Brain pericyte (primary cell): ENCODE measurements at places on chromosomes 6 and 20.

GRCh38 chr20:3238616-3239025 is 369 bp downstream of the SLC4A11 start:
- no peak for DNase-seq

DNA sequence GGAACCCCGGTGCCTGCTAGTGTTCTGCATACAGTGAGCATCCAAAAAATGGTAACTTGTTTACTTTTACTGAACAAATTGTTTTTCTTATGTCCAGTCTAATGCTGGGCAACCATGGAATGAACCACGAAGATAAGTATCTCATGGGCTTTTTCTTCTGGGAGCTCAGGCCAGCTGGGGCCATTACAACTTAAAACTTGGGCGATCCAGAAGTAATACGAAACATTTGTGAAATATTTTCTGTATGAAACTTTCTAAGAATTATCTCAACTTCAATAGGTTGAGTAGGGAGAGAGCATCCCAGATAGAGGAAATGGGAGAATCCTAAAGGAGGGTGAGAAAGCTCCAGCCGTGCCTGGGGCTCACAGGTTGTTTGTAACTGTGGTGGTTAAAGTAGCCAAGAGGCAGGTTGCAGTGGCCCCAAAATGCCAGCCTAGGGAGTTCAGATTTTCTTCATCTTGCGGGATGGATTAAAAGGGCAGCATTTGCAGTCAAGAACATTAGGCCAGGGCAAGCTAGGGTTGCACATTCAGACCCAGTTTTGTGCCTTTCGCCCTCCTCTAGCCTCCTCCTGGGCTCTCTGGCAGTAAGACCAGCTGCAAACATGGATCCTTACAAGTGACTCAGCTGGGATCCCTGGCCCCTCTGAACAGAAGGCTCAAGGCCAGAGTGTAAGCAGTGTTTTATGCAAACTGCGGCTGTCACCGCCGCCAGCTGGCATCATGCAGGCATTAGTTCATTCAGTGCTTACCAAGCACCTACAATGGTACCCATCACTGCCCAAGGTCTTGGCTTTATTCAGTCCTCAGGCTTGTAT is 41.5 kb downstream of the ELMO2 start:
- no peak for DNase-seq

DNA sequence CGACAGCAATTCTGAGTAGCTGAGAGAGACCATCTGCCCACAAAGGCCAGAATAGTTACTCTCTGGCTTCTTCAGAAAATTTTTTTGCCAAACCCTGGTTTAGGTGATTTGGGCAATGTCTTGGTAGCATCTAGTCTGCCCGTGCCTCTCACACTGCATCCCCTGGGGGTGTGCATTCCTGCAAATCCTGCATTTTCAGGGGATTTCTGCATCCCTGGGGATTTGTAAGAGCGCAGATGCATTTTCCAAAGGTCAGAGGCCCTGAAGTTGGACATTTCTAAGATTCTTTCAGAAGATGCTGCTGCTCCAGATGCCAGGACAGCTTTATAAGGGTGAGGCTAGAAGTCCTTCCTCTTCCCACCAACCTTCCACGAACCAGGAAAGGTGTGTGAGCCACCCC is 4.0 kb downstream of the CST9 start:
- DNase-seq: no peak

DNA sequence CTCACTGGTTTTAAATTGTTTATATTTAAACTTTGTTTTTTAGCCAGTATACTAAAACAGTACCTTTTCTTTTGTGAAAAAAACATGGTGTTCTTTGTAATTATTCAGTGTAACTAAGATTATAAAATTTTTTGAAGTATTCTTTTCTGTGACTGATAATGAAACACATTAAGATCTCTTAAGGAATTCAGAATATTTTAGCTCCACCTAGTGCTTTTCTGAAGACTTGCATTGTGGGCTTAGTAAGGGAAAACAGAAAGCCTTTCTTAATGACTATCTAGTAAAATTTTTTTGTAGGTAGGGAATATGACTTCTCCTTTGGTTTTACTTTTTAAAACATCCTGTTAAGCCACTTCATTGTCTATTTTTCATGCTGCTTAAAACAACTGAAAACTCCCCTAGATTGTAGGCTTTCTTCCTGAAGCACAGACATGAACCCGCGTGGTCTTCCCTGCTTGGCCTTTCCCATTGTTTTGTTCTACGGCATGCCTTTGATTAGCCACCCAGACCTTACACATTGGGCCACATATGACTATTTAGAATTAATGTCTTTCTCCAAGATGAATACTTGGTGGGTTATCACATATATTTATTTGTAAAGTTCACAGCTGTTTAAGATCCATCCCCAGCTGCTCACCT is 72.1 kb downstream of the AFDN start:
- no peak for DNase-seq

DNA sequence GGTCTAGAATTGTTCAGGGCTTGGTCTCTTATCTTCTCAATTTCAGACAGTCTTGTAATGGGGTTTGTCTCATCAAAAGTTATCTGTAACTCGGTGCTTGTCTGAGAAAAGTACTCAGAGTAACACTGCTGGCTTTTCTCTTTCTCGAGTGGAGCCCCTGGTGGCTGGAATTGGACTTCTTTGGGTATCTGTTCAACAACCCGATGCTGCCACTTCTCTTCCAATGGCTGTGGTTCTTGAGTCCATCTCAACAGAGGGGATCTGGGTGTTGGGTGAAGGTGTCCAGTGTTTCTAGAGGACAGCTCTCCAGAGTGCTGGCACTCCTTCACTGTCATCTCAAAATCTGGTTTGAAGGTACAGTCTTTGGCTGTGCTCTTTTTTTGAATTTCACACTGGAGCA is 24.6 kb downstream of the DST start:
- no peak for DNase-seq

- no peak for DNase-seq
Measured at GRCh38 chr6:12009180-12009685, 2.9 kb upstream of the HIVEP1 start.

GRCh38 chr6:41277605-41278004 is 8.9 kb downstream of the TREM1 start:
- no peak for DNase-seq

DNA sequence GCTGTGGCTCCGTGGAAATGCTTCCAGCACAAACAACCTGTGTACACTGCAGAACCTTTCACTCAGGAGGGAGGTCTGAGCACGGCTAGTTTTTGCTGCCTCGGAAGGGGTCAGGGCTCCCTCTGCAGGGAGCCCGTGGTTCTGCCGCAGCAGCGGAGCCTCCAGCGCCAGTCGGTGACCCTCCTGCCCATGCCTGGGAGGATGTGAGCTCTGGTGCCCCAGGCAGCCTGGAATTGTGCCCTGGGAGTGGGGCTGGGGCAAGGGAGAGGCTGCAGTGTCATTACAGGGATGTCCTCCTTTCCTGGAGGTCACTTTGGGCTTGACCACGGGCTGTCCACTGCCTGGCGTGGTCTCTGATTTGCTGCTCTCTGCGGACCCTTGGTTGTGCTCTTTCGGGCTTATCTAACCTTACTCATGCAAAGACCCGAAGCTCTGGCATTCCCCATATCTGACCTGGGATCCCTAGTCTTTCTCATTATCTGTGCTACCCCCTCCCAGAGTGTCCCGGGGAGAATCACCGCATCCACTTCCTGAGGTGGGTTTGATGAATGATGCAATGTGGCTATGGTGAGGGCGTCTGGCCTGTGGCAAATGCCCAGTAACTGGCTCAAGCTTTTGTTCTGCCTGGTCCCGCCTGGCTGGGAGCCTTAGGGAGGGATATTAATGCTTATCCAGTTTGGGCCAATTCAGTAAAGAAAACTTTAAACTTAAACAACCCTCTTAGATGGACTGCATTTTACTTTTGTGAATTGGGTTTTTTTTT is 59.6 kb upstream of the TAGAP start:
- no peak for DNase-seq

- DNase-seq: no peak
Measured at GRCh38 chr20:41366546-41367392, at the start of gene EMILIN3. TSS of gene EMILIN3 (minus strand) at chr20:41366818. CDS start at chr20:41366634, 184 bp downstream.

DNA sequence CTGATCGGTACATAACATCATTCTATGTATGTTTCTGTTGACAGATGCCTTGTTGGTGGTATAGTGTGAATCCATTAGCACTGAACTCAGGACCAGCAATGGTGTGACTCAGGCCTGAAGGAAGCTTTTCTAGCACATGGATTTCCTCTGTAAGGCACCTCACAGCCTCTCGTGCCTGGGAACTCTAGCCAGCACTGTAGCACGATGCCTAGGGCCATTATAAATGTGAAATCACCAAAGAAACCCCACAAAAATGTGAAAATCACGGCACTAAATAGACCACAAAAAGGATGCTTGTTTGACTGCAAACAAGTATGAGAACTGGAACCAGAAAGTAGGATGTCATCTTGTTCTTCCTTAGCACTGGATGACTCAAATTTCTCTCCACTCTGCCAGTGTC is 63.7 kb upstream of the NKX2-2 start:
- no peak for DNase-seq

DNA sequence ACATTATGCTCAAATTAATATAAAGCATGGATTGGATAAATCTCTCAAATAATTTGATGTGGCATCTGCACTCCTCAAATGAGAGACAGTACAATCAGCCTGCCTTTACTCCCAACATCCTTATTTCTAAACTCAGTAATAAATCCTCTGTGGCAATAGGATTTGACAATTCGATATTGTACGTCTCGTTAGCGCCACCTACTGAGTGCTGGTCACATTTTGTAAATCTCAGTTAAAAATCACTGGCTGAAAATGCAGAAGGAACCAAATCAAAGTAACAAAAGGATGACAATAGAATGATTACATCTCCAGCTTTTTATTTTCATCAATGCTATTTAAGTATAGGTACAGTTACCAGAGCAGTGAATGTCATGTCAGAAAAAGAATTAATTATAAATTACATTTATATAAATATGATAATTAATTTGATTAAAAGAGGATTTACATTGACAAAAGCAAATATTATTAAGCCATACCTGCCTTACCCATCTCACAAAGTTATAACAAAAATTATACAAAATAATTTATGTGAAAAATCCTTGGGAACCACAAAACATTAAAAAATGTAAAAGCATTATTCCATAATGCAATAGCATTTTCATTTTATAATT is 20.2 kb upstream of the GJE1 start:
- peak; percentile 34 for DNase-seq

DNA sequence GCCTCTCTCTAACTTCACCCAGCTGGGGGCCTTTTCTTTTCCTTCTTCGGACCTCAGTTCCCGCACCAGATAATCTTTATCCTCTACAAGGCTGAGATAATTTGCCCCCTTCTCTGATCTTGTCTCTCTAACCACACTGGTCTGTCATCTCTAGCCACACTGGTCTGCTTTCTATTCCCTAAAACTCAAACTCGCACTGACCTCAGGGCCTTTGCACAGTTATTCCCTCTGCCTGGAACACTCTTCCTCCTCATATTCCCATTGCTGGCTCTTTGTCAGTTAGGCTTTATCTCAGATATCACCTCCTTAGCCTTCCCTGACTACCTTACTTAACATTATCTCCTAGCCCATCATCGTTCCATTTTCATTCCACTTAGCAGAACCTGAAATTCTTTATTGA is 7.6 kb downstream of the RIMS4 start:
- no peak for DNase-seq

GRCh38 chr6:86936834-86937218 is 502 bp upstream of the HTR1E start:
- no peak for DNase-seq

DNA sequence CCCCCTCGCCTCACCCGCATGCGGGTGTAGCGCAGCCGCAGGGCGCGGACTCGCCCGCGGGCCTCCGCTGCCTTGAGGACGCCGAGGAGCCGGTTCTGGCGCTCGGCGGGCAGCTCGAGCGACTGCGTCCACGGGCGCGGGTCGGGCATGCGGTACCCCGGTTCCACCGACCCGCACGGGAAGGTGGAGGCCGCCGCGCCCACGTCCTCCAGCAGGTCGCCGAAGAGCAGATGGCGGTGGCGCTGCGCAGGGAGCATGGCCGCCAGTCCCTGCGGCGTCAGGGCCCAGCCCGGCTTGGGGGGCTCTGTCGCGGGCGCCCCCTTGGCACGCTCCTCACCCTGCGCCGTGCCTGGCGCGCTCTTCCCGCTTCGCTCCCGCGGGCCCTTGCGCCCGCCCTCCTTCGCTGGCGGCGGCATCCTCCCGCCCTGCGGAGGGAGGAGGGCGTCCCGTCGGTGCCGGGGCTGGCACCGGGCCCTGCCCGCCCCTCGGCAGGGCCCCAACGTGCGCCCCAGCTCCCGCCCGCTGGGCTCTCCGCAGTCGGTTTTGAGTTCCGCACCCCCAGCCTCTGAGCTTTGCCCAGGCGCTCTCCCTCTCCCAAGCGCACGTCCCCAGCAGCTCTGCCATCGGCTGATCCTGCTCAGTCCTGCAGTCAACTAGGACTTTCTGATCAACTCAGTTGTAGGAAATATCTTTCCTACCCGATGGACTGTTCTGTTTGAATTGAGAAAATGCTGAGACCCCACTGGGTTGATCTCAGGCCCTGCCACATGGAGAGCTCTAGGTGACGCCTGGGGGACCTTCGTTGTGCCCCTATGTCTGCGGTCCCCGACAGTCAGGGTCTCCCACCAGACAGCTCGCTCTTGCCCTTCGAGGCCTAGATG is at the start of gene LKAAEAR1:
LKAAEAR1 (minus strand) TSS at position 595 of the 881 bp plus-strand sequence; CDS start at position 416, 179 bp downstream.
- no peak for DNase-seq

DNA sequence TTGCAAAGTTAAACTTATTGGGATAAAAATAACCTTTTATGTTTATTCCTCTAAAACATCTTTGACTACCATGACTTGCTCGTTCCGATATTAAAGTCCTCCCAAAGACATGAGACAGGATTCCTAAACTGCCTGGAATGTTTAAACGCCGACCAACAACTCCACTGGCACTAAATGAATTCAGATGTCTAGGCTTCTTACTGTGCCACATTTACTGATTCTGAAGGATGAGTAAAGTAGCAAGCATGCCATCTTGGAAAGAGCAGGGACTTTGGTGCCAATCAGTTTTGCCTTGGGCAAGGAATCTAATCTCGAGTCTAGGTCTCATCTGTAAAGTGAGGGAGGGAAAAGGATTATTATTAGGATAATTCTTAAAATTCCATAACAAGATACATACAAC is 25.3 kb downstream of the MBOAT1 start:
- DNase-seq: no peak
